Naive thymus-derived CD8-positive, alpha-beta T cell (primary cell): ENCODE measurements at places on chromosomes 3 and 15.

- H3K27ac ChIP-seq: no peak overlapping the region
- no peaks in the 10 kb centered on the region for H3K27me3 ChIP-seq
- no peaks in the 10 kb centered on the region for H3K4me1 ChIP-seq
- DNase-seq: no peak
Measured at GRCh38 chr3:120203016-120203415, 82.0 kb downstream of the GPR156 start.

DNA sequence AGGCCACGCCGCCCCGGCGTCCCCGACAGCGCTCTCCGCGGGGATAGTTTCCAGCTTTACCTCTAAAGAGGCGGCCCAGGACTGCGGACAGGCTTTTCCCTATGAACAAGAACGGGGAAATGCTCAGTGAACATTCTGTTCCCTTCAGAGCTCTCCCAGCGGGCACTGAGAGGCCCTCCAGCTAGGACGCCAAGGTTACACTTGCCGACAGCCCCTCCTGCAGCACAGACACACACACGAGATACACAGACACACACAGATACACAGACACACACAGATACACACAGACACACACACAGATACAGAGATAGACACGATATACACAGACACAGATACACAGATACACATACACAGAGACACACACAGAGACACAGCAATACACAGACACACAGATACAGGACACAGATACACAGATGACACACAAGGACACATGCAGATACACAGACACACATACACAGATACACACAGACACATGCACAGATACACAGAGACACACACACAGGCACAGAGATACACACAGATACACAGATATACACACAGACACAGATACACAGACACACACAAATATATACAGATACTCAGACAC is 533 bp upstream of the OCA2 start:
- H3K4me1 ChIP-seq: peaks cover 33% of the 10 kb centered on the region
- no peak for DNase-seq
- H3K4me3 ChIP-seq: peak overlapping the region; percentile 71
- H3K27ac ChIP-seq: no peak overlapping the region

- DNase-seq: no peak
- no peaks in the 10 kb centered on the region for H3K4me1 ChIP-seq
- H3K4me3 ChIP-seq: no peak overlapping the region
- no peaks in the 10 kb centered on the region for H3K27me3 ChIP-seq
- no peak overlapping the region for H3K27ac ChIP-seq
Measured at GRCh38 chr3:78887547-78888011, 880.2 kb downstream of the ROBO1 start.

DNA sequence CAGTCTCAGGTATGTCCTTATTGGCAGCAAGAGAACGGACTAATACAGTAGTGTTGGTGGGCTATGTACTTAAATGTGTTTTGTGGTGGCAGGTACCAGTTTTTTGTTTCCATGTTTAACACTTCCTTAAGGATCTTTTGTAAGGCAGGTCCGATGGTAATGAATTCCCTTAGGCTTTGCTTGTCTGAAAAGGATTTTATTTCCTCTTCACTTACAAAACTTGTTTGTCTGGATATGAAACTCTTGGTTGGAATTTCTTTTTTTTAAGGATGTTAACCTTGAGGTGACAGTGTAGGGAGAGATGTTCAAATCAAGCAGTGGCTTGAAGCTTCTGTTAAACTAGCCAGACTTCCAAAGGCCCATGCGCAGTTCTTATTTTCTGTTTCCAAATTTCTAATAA is 122.2 kb upstream of the FGF7 start:
- no peak overlapping the region for H3K4me3 ChIP-seq
- peaks cover 27% of the 10 kb centered on the region for H3K36me3 ChIP-seq
- H3K27ac ChIP-seq: no peak overlapping the region
- no peaks in the 10 kb centered on the region for H3K27me3 ChIP-seq
- H3K4me1 ChIP-seq: peaks cover 16% of the 10 kb centered on the region

GRCh38 chr3:188974856-188975599 is 196.7 kb upstream of the TPRG1 start:
- no peak overlapping the region for H3K27ac ChIP-seq
- peaks cover 17% of the 10 kb centered on the region for H3K4me1 ChIP-seq
- no peaks in the 10 kb centered on the region for H3K36me3 ChIP-seq
- peak; percentile 33 for DNase-seq

DNA sequence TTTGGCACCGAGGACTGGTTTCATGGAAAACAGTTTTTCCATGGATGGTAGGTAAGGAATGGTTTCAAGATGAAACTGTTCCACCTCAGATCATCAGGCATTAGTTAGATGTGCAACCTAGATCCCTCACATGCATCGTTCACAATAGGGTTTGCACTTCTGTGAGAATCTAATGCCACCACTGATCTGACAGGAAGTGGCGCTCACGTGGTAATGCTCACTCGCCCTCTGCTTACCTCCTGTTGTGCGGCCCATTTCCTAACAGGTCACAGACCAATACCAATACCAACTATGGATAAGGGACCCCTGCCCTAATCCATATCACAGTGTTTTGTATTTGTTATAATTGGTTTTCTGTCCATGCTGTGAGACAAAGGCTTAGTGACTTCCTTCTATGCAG is 58.9 kb downstream of the SLMAP start:
- H3K4me3 ChIP-seq: peak overlapping the region; percentile 68
- DNase-seq: peak; percentile 27
- peak overlapping the region; percentile 73 for H3K27ac ChIP-seq
- peaks cover 21% of the 10 kb centered on the region for H3K4me1 ChIP-seq

DNA sequence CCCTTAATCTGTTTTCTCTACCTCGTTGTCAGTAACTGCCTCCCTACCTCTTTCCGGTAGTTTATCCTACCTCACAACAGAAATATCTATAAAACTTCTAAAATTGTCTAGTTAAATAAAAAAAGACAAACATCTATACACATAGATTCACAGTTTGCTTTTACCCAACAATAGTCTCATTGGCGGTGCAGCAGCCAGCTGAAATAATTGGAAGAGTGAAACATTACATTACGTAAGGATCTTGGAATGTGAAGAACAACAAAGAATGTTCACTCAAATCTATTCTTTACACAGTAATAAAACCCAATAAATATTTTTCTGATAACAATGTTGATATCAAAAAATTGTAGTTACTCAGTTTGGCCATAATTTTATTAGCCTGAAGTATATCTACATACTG is 115.5 kb upstream of the ARPP21 start:
- no peaks in the 10 kb centered on the region for H3K36me3 ChIP-seq
- H3K4me3 ChIP-seq: no peak overlapping the region
- no peak for DNase-seq
- peaks cover 8% of the 10 kb centered on the region for H3K4me1 ChIP-seq

- H3K4me3 ChIP-seq: no peak overlapping the region
- H3K36me3 ChIP-seq: no peaks in the 10 kb centered on the region
- DNase-seq: no peak
Measured at GRCh38 chr15:39828374-39828931, 45.8 kb upstream of the FSIP1 start.

GRCh38 chr15:92747047-92747446 is 91.5 kb upstream of the FAM174B start:
- no peak for DNase-seq
- H3K4me3 ChIP-seq: no peak overlapping the region
- peaks cover 2% of the 10 kb centered on the region for H3K27me3 ChIP-seq
- H3K27ac ChIP-seq: no peak overlapping the region
- H3K4me1 ChIP-seq: no peaks in the 10 kb centered on the region
- H3K36me3 ChIP-seq: no peaks in the 10 kb centered on the region

GRCh38 chr15:52008698-52009434 is 10.2 kb upstream of the MAPK6 start:
- H3K27me3 ChIP-seq: no peaks in the 10 kb centered on the region
- H3K4me3 ChIP-seq: no peak overlapping the region
- H3K36me3 ChIP-seq: no peaks in the 10 kb centered on the region
- H3K4me1 ChIP-seq: peaks cover 13% of the 10 kb centered on the region

DNA sequence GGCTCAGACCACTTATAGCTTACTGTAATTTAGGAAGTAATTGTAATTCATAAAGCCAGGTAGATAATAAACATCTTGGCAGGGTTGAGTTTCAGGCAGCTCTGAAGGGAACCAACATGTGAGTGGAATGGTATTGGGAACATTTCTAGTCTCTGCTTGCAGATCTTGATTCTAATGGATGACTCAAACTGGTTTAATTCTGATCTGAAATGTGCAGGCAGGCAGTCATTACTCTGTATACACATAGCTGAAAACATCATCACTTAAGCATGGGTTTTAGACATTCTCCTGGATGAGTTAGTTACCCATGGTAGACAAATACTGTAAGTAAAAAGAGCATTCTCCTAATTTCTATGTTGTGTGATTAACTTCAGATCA is 317.0 kb upstream of the TPRG1 start:
- no peaks in the 10 kb centered on the region for H3K27me3 ChIP-seq
- H3K27ac ChIP-seq: no peak overlapping the region
- no peaks in the 10 kb centered on the region for H3K36me3 ChIP-seq
- H3K4me1 ChIP-seq: no peaks in the 10 kb centered on the region

- H3K4me1 ChIP-seq: peaks cover 2% of the 10 kb centered on the region
- DNase-seq: no peak
- H3K4me3 ChIP-seq: no peak overlapping the region
- no peaks in the 10 kb centered on the region for H3K27me3 ChIP-seq
- H3K27ac ChIP-seq: no peak overlapping the region
- peaks cover 44% of the 10 kb centered on the region for H3K36me3 ChIP-seq
Measured at GRCh38 chr3:124967964-124968363, 33.4 kb upstream of the MUC13 start.

DNA sequence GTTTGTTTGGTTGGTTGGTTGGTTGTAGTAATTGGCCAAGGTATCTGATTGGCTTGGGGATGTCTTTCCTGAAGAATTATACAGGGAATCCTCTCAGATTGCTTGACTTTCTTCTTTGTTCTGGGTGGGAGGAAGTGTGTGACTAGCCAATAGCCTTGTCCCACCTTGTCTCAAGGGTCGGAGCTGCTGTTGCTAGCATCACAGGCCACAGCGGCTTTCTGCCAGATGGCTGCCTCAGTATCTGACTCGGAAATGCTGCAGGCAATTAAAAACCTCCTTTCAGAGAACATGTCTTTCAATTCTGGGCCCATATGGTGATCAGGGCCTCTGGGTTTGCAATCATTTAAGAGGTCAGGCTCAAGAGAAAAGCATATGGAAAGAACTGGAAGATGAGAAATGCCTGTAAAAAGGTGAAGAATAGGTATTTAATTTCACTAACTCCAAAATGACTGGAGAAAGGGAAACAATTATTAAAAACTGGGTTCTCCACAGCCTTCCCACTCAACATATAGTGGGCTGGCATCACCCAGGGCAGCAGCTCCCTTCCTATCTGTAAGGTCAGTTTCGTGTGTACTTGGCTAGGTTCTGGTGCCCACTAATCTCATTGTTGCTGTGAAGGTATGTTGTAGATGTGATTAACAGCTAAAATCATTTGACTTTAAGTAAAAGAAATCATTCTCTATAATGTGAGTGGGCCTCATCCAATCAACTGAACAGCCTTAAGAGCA is 32.4 kb downstream of the TGFBR2 start:
- peak overlapping the region; percentile 74 for H3K4me3 ChIP-seq
- H3K4me1 ChIP-seq: peaks cover 91% of the 10 kb centered on the region
- no peaks in the 10 kb centered on the region for H3K27me3 ChIP-seq

- H3K36me3 ChIP-seq: no peaks in the 10 kb centered on the region
- H3K4me3 ChIP-seq: no peak overlapping the region
- peaks cover 13% of the 10 kb centered on the region for H3K27me3 ChIP-seq
Measured at GRCh38 chr15:62894322-62895085, 148.0 kb upstream of the TPM1 start.

- no peak overlapping the region for H3K4me3 ChIP-seq
- peaks cover 51% of the 10 kb centered on the region for H3K27me3 ChIP-seq
- no peak overlapping the region for H3K27ac ChIP-seq
- no peak for DNase-seq
Measured at GRCh38 chr15:72979308-72979707, 73.0 kb upstream of the NEO1 start.

DNA sequence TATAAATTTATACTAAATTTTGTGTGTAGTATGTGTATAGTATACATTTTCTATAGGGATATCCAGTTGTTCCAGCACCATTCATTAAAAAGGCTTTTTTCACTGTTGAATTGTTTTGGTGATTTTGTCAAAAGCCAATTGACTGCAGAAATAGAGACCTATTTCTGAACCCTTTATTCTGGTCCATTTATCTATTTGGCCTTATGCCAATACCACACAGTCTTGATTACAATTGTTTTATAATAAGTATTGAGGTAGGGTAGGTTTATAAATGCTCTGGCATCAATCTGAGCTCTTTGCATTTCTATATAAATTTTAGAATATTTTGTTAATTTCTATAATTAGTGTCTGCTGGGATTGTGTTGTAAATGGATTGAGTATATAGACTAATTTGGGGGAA is 6.5 kb upstream of the OPA1 start:
- H3K27ac ChIP-seq: no peak overlapping the region
- DNase-seq: no peak
- peaks cover 7% of the 10 kb centered on the region for H3K4me1 ChIP-seq
- H3K36me3 ChIP-seq: no peaks in the 10 kb centered on the region
- H3K27me3 ChIP-seq: no peaks in the 10 kb centered on the region

DNA sequence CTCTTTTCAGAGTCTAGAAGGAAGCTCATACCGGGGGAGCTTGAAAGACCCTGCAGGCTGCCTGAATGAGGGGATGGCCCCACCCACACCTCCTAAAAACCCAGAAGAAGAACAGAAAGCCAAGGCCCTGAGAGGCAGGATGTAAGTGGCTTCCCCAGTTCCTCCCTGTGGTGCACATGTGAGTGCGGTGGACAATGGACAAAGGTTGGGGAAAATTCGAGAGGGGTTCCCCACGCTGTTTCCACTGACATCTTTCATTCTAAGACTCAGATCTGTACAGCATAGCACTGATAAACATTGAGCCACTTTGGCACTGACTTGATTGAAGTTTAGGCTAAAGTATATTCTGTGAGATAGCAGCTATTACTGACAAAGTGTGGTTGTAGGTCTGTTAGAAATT is 79.5 kb upstream of the UMPS start:
- H3K4me1 ChIP-seq: no peaks in the 10 kb centered on the region
- H3K27me3 ChIP-seq: peaks cover 24% of the 10 kb centered on the region
- H3K4me3 ChIP-seq: no peak overlapping the region

GRCh38 chr3:139264375-139264774 is 79.4 kb upstream of the MRPS22 start:
- no peak overlapping the region for H3K4me3 ChIP-seq
- no peaks in the 10 kb centered on the region for H3K36me3 ChIP-seq
- no peak overlapping the region for H3K27ac ChIP-seq

GRCh38 chr3:65785065-65785645 is 253.6 kb downstream of the MAGI1 start:
- no peak overlapping the region for H3K4me3 ChIP-seq
- H3K4me1 ChIP-seq: no peaks in the 10 kb centered on the region
- H3K36me3 ChIP-seq: no peaks in the 10 kb centered on the region
- H3K27me3 ChIP-seq: no peaks in the 10 kb centered on the region
- H3K27ac ChIP-seq: no peak overlapping the region

DNA sequence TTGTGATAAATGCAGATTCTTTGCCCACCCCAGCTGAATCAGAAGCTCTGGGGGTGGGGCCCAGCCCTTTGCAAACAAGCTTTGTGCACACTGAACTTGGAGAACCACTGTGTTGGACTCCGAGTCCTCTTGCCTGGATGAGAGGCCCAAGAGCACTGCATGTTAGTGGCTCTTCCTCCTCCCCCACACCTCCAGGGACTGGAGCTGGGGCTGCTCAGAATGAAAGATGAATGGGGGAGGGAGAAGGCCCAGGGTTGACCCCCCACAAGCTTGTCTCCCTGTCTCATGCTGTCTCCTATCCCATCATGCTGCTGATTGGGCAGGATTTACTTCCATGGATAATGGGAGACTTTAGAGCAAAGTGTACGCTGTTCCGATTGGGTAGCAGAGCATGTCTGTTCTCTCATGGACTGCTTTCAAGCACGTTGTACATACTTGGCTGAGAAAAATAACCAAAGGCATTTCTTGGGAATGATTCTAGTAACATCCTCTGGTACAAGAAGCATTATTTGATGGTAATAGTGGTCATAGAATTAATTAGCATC is 99.6 kb downstream of the PGPEP1L start:
- no peak overlapping the region for H3K4me3 ChIP-seq
- peak overlapping the region; percentile 77 for H3K27ac ChIP-seq
- H3K36me3 ChIP-seq: peaks cover 6% of the 10 kb centered on the region
- H3K27me3 ChIP-seq: no peaks in the 10 kb centered on the region
- no peaks in the 10 kb centered on the region for H3K4me1 ChIP-seq
